ENCODE measurements at places on chromosomes 2 and 18.

- no peak for DNase-seq
These were observed 73.3 kb upstream of the FSIP2 start for GRCh38 chr2:185665251-185665814.

DNA sequence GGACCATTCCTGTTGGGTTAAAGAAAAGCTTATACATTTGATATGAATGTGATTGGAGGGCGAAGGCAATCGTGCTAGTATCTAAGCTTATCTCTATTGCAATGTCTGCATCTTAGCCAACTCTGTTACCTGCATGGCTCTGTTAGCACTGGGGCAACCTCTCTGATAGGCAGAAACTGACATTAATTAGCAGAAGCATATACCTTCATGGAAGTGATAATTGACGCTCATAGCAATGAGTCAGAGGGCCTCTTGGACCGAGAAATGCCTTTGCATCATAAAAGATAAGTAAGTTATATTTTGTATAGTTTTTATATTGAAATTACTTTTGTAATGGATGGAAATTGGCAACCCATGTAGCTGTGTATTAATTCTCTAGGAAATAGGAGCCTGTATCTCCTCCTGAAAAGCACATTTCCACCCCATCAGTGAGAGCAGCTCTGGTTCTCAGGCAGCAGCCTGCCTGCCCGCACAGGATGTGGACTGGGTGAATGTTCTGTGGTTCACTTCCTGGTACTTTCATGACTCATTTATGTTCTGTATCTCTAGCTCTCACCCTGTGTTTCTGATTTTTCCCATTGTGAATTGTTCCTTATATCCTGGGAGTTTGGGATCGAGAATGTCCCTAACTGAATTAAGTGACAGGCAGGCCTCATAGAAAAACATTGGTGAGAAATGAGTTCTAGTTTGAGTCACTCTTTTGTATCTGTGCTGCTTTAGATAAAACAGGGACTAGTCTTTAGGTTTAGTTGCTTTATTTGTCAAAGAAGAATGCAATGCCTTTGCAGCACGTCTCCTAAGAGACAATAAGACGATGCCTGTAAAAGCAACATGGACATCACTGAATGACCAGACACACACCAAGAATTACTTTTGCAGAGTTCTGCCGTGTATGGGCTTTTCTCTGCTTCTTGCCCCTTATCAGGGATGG, 344.9 kb downstream of the DCDC2C start:
- DNase-seq: no peak

DNA sequence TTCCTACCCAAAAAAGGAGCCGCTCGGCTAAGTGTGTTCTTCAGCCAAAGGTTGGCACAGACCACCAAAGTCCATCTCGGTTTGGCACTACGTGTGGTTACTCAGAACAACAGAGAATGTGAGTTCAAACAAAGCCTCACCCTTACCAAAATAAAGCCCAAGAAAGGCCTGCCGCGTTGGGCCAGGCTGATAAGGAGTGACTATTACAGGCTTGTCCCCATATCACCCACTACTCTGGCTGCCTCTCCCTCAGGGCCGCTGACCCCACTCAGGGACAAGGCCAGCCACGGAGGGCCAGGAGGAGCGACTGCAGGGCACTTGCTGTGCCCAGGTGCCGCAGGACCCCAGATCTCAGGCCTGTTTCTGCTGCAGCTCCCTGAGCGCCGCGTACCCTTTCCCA, 13.8 kb downstream of the HS1BP3 start:
- DNase-seq: no peak

- DNase-seq: no peak
These were observed 61.9 kb downstream of the RAB10 start for GRCh38 chr2:26095758-26096157.

GRCh38 chr2:68463287-68463877, 3.7 kb downstream of the FBXO48 start:
- DNase-seq: no peak

- no peak for DNase-seq
These were observed 14.8 kb downstream of the PIK3C3 start for GRCh38 chr18:41969881-41970280.

DNA sequence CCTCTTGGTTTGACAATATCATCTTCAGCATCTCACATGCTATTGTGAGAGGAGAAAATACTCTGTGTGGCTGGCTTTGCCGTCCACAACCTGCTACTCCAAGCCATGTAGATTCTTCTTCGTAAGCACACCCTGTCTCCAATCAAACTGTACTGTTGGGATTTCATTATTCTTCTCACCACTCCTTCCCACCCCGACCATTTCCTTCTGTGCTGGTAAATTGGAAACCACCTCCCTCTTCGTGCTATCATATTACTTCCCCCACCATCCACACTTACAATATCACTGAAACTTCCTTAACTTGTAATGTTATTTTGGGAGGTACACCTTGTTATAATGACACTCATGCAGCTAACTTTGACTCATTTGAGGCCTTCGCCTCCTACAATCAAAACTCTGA, 3.2 kb upstream of the AGXT start:
- no peak for DNase-seq

DNA sequence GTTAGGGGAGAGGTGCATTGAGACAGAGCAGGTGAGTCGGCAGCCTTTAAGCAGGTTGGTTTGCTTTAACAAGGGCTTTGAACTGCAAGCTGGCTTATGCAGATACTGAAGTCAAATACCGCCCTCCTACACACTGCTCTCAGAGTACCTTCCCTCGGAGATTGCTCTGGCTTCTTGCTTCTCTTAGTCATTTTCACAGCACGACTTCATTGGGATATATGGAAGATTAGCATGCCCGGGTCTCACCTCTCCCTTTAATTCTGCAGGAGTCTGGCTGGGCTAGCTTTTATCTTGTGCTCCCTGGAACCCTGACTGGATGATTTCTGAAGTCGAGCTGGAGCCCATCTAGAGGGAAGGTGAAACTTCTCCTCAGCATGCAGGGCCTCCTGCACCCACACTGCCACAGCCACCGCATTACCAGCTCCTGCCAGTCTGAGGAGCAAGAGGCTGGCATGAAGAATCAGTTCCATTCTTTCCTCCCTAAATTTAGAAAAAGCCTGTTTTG, 395.5 kb upstream of the HNRNPA3 start:
- DNase-seq: no peak

DNA sequence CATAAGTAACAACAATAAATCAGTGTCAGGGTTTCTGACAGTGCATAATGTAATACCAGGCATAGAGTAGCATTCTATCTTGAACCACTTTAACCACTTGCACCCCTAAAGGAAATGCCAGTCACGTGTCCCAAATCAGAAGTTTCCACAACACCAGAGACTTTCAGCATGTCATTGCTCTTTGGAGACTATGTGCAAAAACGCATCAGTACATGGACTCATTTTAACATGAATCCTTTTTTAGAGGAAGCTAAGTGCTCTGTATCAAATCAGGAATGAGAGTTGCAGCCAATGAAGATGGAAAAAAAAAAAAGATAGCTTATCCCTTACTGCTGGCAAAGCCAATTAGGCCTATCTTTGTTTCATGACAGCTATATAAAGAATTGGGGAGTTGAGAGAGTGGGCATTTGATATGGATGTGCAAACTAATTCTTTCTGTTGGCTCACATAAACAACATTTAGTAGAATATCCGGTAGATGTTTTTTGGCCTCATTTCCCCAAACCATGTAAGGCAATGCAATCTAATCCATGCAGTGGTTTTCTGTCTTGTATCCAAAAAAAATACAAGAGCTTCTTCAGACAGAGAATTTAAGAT, 353.1 kb downstream of the IRS1 start:
- DNase-seq: no peak

GRCh38 chr2:31142110-31142509, 3.9 kb upstream of the GALNT14 start:
- DNase-seq: no peak

DNA sequence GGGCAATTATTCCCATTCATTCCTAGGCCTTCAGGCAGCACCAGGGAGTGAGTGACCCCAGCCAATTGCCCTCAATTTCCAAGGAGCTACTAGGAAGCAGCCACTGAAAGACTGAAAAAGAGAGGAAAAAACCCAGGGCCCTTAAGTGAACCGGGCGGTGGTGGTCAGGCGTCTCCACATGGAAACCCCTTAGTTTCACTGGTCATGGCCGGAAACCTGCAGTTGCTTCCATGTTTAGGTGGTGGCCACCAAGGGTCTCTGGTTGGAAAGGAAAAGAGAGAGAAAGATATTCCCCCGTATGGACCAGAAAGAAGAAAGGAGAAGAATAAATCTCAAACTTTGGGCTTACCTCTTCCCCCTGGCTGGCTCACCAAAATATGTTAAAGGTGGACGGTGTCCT, 64.9 kb downstream of the GALR1 start:
- DNase-seq: no peak

DNA sequence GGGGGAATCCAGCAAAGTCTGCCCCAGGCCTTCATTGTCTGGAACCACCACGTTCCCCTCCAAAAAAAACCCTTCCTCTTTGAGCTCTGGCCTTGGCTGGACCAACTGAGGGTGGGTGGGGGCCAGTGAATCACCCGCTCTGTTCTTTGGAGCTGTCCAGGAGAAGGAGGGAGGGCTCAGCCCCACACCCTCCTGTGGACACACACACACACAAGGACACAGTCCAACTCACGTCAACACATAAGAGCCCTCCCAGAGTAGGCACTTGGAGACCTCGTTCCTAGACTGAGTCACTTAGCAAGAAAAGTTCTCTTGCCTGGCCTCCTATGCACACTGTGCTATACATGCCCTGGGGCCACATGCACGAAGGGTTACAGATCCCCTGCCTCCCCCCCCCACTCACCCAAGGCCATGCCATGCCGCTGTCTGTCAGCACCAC, 1.2 kb upstream of the TNS1 start:
- DNase-seq: no peak

DNA sequence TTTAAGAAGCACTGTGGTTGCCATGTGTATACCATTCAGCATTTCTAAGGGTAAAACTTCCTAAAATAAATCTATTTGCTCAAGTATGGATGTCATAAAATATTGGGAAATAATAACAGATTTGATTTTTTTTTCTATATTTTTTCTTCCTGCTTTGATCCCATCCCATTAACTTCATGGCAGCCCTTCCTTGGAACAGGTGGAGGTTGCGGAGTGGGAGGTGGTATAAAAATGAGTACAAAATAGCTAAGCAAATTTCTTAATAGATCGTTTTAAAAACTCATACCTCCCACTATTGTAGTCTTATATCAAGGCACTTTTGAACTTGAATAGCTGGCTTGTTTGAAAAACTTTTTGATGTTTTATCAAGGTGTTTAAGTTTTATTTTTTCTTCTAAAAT, 152.1 kb upstream of the KYNU start:
- no peak for DNase-seq

DNA sequence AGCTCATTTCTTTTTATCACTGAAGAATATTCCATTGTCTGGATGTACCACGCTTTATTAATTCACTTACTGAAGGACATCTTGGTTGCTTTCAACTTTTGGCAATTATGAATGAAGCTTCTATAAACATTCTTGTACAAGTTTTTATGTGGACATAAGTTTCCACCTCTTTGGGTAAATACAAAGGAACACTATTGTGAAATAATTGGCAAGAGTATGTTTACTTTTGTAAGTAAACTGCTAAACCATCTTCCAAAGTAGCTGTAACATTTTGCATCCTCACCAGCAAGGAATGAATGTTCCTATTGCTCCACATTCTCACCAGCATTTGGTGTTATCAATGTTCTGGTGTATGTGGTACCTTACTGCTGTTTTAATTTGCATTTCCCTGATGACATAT, 15.8 kb upstream of the VWC2L start:
- no peak for DNase-seq

- DNase-seq: no peak
These were observed 40.5 kb upstream of the RTN4 start for GRCh38 chr2:55090702-55091101.

GRCh38 chr18:183769-184168, 25.4 kb downstream of the USP14 start:
- DNase-seq: no peak

- no peak for DNase-seq
These were observed 33.2 kb downstream of the SMARCAL1 start for GRCh38 chr2:216445501-216445900.

- DNase-seq: no peak
These were observed 655.5 kb upstream of the FANCL start for GRCh38 chr2:58896638-58897037.

GRCh38 chr18:41690332-41691127, 264.5 kb upstream of the PIK3C3 start:
- no peak for DNase-seq

GRCh38 chr2:8790739-8791162, 46.7 kb downstream of the KIDINS220 start:
- DNase-seq: no peak

DNA sequence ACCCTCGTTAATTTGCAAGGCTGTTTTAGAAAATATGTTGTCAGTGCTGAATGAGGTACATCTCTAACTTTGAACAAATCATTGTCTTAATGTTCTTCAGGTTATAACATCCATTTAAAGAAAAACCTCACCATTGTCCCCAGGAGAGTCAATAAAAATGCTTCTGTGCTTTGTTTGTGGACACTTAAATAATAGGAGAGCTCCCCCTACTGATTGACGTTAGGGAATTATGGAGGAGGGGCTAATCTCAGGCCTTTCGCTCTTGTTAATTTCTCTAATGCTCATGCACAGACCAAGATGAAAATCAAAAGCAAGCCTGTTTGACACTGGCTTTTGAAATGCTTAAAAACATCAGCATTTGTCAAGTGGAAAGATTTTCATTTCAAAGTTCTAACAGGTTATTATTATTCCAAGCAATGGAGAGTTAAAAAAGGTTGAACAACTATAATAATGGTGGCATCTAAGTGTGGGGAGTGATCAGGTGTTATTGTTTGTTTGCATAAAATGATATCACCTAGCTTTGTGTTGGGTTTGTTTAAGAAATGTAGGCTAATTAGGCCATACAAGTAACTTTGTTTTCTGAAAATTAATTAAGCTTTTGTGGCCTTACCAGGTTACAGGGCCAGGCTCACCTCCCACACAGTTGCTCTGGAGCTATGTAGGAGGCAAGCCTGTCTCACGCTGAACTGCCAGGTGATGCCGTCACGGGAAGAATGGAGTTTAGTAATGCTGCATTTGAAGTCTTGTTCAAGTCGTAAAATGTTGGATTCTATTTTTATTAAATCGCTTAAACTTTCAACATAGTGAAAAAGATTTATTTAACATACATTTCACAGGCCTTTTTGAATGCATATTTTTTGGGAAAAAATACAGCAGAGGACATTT, 51.7 kb upstream of the SMIM21 start:
- no peak for DNase-seq

GRCh38 chr18:42583283-42583731, 532.2 kb downstream of the RIT2 start:
- no peak for DNase-seq

DNA sequence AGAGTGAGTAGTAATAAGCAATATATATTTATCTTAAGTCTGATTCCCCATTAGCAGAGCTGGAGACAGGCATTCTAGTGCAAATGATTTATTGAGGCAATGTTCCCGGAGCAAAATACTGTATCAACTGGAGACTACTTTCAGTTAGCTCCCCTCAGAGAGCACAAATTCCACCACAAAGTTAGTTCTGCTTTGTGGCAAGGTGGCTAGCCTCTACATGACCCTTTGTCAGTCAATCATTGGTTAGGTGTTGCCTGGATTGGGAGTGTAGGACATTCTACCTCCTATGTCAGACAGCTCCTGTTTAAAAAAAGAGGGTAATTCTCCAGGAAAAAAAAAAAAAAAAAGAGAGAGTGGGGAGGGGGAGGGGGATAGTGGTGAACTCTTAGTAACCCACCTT, 402.2 kb downstream of the NR4A2 start:
- DNase-seq: no peak
